ENCODE measurements at places on chromosomes 1 and 21. TPM values are rescaled to one million over a fixed set of nuclear protein-coding genes. Genes with fewer than 3 reads are reported as not detected.

The DENND2D gene
- total RNA-seq = 25.6 TPM

The SPRR2F gene
- total RNA-seq = not detected

The LCE1A gene
- not detected for total RNA-seq

The CAMSAP2 gene
- total RNA-seq = 129 TPM

The RNU1-1 gene
- under 0.01 TPM for total RNA-seq

The UTS2 gene
- 0.21 TPM for total RNA-seq

The CCDC30 gene
- total RNA-seq = 1.1 TPM

The CR2 gene
- not detected for total RNA-seq

The TFF2 gene
- total RNA-seq = not detected

The MFN2 gene
- total RNA-seq = 105 TPM

The TNNI3K gene
- 0.34 TPM for total RNA-seq

The LENEP gene
- total RNA-seq = 1.00 TPM

The FH gene
- 56.7 TPM for total RNA-seq

The CCDC17 gene
- 1.2 TPM for total RNA-seq

The KNCN gene
- total RNA-seq = not detected

The EPHA8 gene
- not detected for total RNA-seq

The SLC37A1 gene
- total RNA-seq = 9.2 TPM

The ADSS2 gene
- 68.4 TPM for total RNA-seq

The STRIP1 gene
- total RNA-seq = 61.8 TPM

The KDF1 gene
- 20.2 TPM for total RNA-seq

The TMIGD3 gene
- not detected for total RNA-seq

The LRRC71 gene
- not detected for total RNA-seq

The FHAD1 gene
- total RNA-seq = 0.14 TPM

The OPRD1 gene
- total RNA-seq = not detected

The PHLDA3 gene
- total RNA-seq = 334 TPM

The KRTAP7-1 gene
- total RNA-seq = not detected

The HAO2 gene
- not detected for total RNA-seq

The TCHHL1 gene
- total RNA-seq = not detected

The OR2T2 gene
- not detected for total RNA-seq

The TRAF3IP3 gene
- total RNA-seq = not detected

The THEMIS2 gene
- 4.1 TPM for total RNA-seq

Measured in nasal cavity respiratory epithelium epithelial cell of viscerocranial mucosa (primary cell).